CD4-positive, alpha-beta T cell (primary cell): ENCODE measurements at places on chromosomes 2 and 18. TPM values are rescaled to one million over a fixed set of nuclear protein-coding genes. Genes with fewer than 3 reads are reported as not detected.

DNA sequence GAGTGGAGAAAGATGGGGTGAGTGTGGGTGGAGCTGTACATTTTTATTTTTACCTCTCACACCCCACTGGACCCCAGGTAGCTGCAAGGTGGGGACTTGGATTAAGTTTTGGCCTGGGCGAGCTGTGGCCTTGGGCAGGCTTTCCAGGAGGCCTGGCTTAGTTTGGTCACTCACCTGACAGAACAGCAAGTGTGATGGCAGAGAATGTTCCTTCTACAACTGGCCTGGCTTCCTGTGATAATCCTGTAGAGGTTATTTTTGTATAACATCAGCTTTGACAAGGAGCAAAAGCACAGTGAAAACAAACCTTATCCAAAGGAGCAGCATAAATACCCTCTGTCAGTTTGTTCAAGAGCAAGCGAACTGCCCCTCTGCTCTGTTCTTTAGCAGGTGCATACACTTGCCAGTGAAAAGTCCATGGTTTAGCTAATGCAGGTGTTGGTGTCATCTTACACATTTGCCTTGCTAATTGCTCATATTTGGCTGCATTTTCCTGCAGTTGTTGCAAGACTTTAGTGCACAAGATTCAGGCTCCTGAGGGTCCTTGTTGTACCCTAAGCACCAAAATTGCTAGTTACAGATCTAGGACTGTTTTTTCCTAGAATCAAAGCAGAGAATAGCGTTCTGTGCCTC lies 6.3 kb downstream of the THNSL2 start:
- H3K36me3 ChIP-seq: no peaks in the 10 kb centered on the region
- no peaks in the 10 kb centered on the region for H3K27me3 ChIP-seq
- no peak overlapping the region for H3K4me3 ChIP-seq

DNA sequence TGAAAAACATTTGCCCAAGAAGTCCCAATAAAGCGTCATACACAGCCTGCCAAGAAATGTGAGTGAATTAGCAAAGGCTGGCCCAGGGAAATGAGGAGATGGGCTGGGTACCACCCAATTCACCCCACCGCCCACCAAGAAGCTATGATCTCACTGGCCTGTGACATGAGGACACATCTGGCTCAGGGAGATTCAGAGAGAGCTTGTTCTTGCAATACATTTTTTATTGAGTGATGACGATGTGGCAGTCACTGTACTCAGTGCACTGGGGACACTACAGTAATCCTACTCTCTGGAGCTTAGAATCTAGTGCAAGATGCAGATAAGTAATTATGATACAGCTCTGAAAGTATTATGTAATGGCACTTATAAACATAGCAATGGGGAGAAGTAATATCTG lies 64.6 kb upstream of the IGFBP2 start:
- no peaks in the 10 kb centered on the region for H3K27me3 ChIP-seq
- H3K27ac ChIP-seq: no peak overlapping the region
- no peaks in the 10 kb centered on the region for H3K4me1 ChIP-seq
- H3K36me3 ChIP-seq: no peaks in the 10 kb centered on the region
- DNase-seq: no peak

DNA sequence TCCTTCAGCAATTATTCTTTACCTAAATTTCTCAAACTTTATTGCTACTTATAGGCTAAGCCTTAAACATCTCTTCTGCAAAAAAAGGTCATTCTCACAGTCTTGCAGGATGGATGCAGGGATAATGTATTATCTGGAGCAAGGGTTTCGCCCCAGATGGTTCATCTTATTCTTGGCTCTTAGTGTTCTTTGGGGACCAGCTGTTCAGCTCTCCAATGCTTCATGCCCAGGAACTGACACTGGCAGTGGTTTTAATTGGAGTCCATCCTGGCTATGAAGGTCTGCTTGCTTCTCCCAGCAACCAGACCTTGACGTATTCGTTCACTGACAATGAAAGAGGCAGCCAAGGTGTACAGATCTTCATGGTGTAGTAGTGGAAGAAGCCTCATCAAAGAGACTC lies 331.9 kb downstream of the SLC8A1 start:
- no peaks in the 10 kb centered on the region for H3K36me3 ChIP-seq
- no peak overlapping the region for H3K27ac ChIP-seq
- no peaks in the 10 kb centered on the region for H3K4me1 ChIP-seq
- H3K4me3 ChIP-seq: no peak overlapping the region

GRCh38 chr2:78532762-78533379 lies 492.6 kb upstream of the REG3G start:
- H3K4me3 ChIP-seq: no peak overlapping the region
- no peak for DNase-seq
- H3K36me3 ChIP-seq: no peaks in the 10 kb centered on the region
- H3K27ac ChIP-seq: no peak overlapping the region

DNA sequence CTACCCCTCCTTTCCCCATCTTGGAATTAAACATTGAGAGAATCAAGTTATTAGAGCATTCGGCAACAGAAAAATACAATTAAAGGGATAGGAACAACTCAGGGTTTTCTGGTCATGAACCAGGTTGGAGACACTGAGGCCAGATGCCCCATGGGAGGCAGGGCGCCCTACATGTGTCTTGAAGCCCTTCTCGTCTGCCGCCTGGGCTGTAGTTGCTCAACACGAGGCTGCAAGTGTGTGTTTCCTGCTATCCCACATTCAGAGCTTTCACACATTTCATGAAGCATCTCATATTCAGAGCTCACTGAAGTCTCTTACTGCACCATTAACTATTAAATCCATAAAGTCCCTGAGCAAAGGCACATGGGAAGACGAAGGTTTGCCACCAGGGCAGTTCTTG lies 28.8 kb downstream of the TTC39C start:
- peaks cover 50% of the 10 kb centered on the region for H3K4me1 ChIP-seq
- H3K27ac ChIP-seq: no peak overlapping the region

ANKRD30BL gene
- total RNA-seq: not detected
